ENCODE measurements at places on chromosomes 4 and X. TPM values are rescaled to one million over a fixed set of nuclear protein-coding genes. Genes with fewer than 3 reads are reported as not detected.

SPP1 gene
- 24.1 TPM for total RNA-seq

- no peak for DNase-seq
- H3K27me3 ChIP-seq = no peaks in the 10 kb centered on the region
- H3K27ac ChIP-seq = no peak overlapping the region
- no peaks in the 10 kb centered on the region for H3K4me1 ChIP-seq
- H3K4me3 ChIP-seq = no peak overlapping the region
- no peaks in the 10 kb centered on the region for H3K36me3 ChIP-seq
These were observed 194.3 kb upstream of the PACRGL start for GRCh38 chr4:20505927-20506326.

DNA sequence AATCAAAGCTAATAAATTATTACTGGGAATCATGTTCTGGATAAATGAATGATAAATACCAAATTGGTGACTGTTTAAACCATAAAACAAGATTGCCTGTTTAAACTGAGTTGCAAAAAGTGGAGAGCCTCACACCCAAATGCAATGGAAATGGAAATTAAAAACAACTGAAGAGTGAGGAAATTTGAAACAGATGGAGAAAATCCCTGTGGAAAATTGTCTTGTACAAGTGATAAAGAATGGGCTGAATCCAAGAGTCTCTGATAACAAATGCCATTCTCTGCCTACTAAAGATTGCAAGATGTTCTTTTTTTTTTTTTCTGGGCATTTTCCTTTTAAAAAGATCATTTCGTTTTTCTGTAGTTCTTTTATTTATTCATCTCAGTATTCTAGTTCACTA lies 426.3 kb downstream of the NLGN4X start:
- no peak for DNase-seq
- H3K4me1 ChIP-seq = no peaks in the 10 kb centered on the region
- H3K27me3 ChIP-seq = no peaks in the 10 kb centered on the region
- H3K27ac ChIP-seq = no peak overlapping the region
- no peak overlapping the region for H3K4me3 ChIP-seq
- no peaks in the 10 kb centered on the region for H3K36me3 ChIP-seq

DNA sequence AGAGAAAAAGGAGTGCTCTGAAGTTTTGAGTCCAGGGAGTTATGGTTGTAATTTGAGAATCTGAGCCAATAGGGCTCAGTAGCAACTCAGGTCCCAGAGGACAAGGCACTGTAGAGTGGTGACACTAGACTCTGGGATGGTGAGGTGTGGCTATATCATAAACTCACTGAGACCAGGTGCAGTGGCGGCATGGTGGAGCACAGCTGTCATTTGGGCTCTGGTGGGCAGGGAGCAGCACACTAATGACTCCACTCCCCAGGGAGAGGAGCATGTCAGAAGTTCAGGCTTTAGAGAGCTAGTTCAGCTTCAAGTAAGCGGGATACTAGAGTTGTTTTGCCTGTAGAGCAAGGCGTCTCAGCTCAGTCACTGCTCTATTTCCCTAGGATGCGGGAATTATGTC lies 165.4 kb upstream of the USP38 start:
- no peak overlapping the region for H3K27ac ChIP-seq
- H3K4me1 ChIP-seq = no peaks in the 10 kb centered on the region
- no peaks in the 10 kb centered on the region for H3K36me3 ChIP-seq
- H3K4me3 ChIP-seq = no peak overlapping the region

DNA sequence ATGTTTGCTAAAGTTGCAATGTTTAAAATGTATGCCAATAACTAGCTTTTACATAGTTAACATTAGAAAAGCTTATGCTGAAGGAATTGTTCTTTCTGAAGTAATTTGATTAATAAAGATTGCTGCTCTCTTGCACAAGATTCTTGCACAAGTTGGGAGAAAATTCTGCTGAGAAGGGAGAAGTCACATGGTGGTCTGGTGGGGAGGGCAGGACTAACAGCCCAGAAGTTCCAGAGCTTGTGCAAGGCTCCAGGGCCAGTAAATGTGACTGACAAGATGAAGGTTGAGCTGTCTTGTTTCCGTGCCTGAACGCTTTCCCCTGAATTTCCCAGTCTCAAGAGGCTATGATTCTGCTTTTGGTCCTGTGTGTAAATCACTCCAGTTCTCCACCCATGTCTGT lies 112.9 kb upstream of the VCX start:
- no peaks in the 10 kb centered on the region for H3K36me3 ChIP-seq
- H3K4me3 ChIP-seq = no peak overlapping the region
- no peaks in the 10 kb centered on the region for H3K27me3 ChIP-seq
- H3K27ac ChIP-seq = no peak overlapping the region
- no peaks in the 10 kb centered on the region for H3K4me1 ChIP-seq

GRCh38 chr4:183139058-183139750 lies 40.1 kb downstream of the WWC2 start:
- no peaks in the 10 kb centered on the region for H3K27me3 ChIP-seq
- H3K4me3 ChIP-seq = no peak overlapping the region
- peaks cover 18% of the 10 kb centered on the region for H3K4me1 ChIP-seq
- DNase-seq = no peak
- H3K27ac ChIP-seq = no peak overlapping the region
- no peaks in the 10 kb centered on the region for H3K36me3 ChIP-seq

Data from upper lobe of left lung (tissue), 6 donors.